ENCODE measurements at places on chromosomes 13 and 19. TPM values are rescaled to one million over a fixed set of nuclear protein-coding genes. Genes with fewer than 3 reads are reported as not detected.

GRCh38 chr19:10729411-10729810 is 11.5 kb downstream of the DNM2 start:
- no peak overlapping the region for H3K27ac ChIP-seq
- no peak for DNase-seq
- no peaks in the 10 kb centered on the region for H3K36me3 ChIP-seq
- H3K27me3 ChIP-seq: no peaks in the 10 kb centered on the region
- no peak overlapping the region for H3K4me3 ChIP-seq
- peaks cover 9% of the 10 kb centered on the region for H3K4me1 ChIP-seq

DNA sequence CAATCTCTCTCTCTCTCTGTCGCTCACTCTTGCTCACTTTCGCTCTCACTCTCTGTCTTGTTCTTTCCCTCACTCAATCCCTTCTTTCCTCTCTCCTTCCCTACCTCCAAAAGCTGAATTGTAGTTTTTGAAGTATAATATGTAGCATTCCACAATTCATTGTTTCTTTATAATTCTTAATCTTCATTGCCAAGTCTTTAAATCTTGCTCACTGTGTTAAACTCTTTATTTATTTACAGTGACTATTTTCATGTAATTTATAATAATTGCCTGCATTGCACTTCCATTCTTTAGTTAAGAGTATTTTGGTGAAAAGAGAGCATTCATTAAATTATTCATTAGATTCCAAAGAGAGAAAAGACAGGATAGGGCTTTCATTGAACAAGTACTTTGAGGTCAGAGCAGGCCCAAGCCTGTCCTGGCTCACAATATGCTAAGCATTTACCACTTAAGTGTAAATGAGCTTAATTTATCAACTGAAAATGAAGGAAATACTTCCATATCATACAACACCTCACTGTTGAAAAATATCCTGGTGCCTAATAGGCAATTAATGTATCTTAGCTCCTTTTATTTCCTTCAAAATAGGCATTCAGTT is 257.4 kb upstream of the SLITRK1 start:
- no peaks in the 10 kb centered on the region for H3K4me1 ChIP-seq
- no peak for DNase-seq
- H3K27me3 ChIP-seq: no peaks in the 10 kb centered on the region

GRCh38 chr19:4186087-4186993 is 3.9 kb downstream of the ANKRD24 start:
- no peaks in the 10 kb centered on the region for H3K36me3 ChIP-seq
- DNase-seq: peak; percentile 70
- peaks cover 3% of the 10 kb centered on the region for H3K4me1 ChIP-seq
- no peaks in the 10 kb centered on the region for H3K27me3 ChIP-seq
- no peak overlapping the region for H3K27ac ChIP-seq
- no peak overlapping the region for H3K4me3 ChIP-seq

GRCh38 chr13:109182777-109183465 is 553.5 kb downstream of the MYO16 start:
- no peak overlapping the region for H3K27ac ChIP-seq
- H3K4me1 ChIP-seq: peaks cover 23% of the 10 kb centered on the region
- no peaks in the 10 kb centered on the region for H3K27me3 ChIP-seq
- H3K4me3 ChIP-seq: no peak overlapping the region

DNA sequence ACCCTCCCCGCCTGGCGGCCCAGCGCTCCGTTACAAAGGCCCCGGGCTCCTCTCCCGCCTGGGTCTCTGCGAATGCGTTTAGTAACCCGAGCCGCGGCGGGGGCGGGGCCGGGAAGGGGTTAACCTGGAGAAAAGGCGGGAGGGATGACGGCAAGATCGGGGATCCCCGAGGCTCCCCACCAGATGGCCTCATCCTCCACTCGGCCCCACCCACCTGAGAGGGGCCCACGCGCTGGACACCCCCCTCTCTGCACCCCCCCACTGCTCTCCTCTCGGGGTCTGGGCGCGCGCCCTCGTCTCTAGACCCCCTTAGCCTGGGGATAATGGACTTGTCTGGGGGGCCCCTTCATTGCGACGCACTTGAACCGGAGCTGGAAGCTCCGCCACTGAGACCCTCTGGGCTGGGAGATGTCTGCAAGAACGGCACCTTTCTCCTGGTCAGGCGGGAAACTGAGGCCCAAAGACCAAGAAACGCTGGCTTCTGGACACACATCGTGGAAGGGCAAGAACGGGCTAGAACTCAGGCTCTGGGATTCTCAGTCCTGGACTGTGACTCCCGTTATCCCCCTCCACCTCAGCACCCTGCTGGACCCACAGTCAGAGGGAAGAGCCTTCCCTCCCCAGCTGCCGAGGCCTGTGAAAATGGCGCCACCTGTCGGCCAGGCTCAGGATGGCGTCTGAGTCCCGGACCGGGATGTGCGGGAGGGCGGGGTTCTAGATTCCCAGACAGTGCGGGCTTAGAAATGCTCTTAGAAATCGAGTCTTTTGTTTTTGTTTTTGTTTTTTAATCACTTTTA is 2.9 kb upstream of the LTBP4 start:
- DNase-seq: peak; percentile 88
- H3K27me3 ChIP-seq: peaks cover 32% of the 10 kb centered on the region
- no peaks in the 10 kb centered on the region for H3K36me3 ChIP-seq
- H3K4me3 ChIP-seq: peak overlapping the region; percentile 30
- no peak overlapping the region for H3K27ac ChIP-seq

DNA sequence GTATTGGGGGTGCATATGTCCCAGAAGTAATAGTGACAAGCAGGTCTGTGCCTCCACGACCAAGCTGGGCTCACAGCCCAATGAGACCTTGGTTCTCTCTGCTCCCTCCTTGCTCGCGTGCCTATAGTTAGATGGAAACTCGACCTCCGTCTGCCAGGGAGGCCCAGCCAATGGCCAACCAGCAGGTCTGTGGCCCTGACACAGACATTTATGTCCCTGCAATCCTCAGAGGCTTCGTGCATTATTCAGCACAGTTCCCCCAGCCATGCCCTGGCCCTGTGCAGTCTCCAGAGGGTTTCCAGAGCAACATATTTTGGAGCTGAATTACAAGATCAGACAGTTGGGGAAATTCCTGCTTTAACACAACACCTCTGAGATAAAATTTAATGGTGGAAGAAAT is 105.1 kb downstream of the UQCRFS1 start:
- H3K4me1 ChIP-seq: no peaks in the 10 kb centered on the region
- H3K27me3 ChIP-seq: peaks cover 7% of the 10 kb centered on the region
- H3K27ac ChIP-seq: no peak overlapping the region
- H3K4me3 ChIP-seq: no peak overlapping the region
- peak; percentile 15 for DNase-seq
- no peaks in the 10 kb centered on the region for H3K36me3 ChIP-seq

DNA sequence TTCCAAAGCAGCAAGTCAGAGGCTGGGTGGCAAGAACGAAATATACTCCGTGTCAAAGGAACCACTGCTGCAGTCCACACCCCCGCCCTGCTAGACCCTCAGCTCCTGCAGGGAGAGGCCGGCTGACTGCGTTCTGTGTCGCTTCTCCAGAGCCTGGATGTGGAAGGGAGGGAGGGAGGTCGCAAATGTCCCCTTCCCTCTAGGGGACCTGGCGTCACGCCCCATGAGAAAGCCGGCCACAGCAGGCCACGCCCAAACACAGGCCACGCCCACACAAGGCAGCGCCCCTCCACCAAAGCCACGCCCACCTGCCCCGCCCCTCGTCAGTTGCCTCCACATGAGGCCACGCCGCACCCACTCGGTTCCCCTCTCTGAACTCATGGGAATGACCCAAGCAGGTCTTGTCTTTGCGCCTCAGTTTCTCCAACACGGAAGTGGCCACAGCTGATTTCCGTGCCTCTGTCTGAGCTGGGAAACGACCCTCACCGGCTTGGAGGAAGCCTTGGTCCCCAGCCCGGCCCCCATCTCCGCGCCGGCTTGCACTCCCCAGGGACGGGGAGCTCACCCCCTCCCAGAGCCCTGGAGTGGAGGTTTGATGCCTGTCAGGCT is 38.4 kb upstream of the TCF3 start:
- peaks cover 36% of the 10 kb centered on the region for H3K27me3 ChIP-seq
- no peaks in the 10 kb centered on the region for H3K36me3 ChIP-seq
- peak; percentile 43 for DNase-seq
- no peak overlapping the region for H3K27ac ChIP-seq

GRCh38 chr13:46683676-46684260 is 113.2 kb downstream of the ESD start:
- no peak overlapping the region for H3K27ac ChIP-seq
- H3K4me1 ChIP-seq: peaks cover 15% of the 10 kb centered on the region
- no peaks in the 10 kb centered on the region for H3K27me3 ChIP-seq
- DNase-seq: no peak
- H3K4me3 ChIP-seq: no peak overlapping the region

DNA sequence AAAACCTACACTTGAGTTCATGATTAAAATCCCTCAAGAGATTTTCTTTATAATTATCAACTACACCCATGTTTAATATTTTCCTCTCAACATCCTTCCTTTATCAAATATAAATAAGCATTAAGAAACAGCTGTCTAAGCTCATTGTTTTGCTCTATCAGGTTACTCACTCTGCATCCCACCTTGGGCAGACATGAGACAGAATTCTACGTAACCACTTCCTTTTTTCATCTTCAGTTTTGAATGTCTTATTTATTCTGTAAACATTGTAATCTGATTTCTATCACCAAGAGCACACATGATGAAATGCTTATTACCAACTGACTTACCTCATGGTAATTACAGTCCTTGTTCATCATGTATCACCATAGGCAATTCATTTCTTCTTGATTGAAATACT is 1256.6 kb upstream of the ATXN8OS start:
- H3K36me3 ChIP-seq: no peaks in the 10 kb centered on the region
- no peak overlapping the region for H3K27ac ChIP-seq
- H3K4me3 ChIP-seq: no peak overlapping the region
- H3K27me3 ChIP-seq: no peaks in the 10 kb centered on the region
- no peak for DNase-seq

GRCh38 chr19:39223703-39224279 is 19.7 kb upstream of the SYCN start:
- H3K27ac ChIP-seq: no peak overlapping the region
- peak; percentile 58 for DNase-seq
- H3K4me3 ChIP-seq: no peak overlapping the region
- H3K4me1 ChIP-seq: no peaks in the 10 kb centered on the region
- H3K36me3 ChIP-seq: no peaks in the 10 kb centered on the region

DNA sequence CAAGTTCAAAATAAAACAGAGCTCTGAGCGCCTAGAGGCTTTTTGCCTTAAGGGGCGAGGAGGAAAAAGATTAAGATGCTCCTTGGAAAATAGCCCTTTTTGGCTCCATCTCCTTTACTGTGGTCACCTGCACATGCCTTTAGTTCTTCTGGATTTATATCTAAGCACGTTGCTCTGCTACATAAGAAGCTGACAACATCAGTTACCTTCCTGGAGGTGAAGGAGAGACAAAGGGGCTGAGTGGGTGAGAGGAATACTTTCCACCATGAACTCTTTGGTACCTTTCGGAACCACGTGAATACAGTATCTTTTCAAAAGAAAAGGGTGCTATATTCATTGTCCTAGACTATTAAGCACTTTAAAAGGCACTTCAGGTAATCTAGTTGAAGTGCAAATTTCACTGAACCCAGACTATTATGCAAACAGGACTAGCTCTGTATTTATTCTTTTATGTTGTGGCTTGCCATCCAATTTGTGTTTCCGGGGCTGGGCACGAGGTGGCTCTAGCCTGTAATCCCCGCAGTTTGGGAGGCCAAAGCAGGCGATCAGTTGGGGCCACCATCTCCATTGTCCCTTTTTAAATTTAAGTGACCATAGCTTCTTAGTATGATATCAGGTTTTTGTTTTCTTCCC is 201.5 kb downstream of the TM9SF2 start:
- H3K4me3 ChIP-seq: no peak overlapping the region
- no peaks in the 10 kb centered on the region for H3K36me3 ChIP-seq
- no peaks in the 10 kb centered on the region for H3K27me3 ChIP-seq

DNA sequence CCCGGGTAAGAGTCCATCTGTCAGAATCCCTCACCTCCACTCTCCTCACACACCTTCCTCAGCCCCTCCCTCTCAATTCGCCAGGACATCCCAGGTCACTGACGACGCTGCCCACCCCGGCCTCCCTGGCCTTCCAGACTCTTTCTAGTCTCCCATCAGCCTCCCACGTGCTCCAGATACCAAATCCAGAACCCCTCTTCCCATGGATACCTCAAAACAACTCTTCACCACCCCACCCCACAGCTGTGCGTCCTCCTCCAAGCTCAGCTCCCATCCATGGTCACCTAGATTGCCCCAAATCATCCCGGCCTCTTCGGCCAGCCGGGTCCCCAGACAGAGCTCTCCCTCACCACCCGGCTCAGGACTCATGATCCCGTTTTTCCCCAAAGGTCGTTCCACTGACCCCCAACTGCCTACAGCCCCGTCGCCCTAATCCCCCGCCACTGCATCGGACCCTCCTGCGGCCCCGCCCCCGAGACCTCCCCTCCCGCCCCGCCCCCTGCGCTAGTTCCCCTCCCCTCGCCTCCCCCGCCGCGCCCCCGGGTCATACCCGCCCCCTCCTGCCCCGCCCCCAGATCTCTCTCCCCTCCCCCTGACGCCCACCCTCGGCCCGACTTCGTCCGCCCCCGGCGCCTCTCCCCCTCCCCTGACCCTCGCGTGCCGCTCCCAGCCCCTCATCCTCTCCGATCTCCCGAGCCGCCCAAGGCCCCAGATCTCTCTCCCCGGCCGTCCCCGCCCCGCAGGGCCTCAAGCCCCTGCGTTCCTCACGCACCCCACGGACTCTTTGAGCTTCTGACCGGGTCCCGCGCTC is 546 bp downstream of the UBXN6 start:
- H3K36me3 ChIP-seq: no peaks in the 10 kb centered on the region
- no peaks in the 10 kb centered on the region for H3K27me3 ChIP-seq
- peak overlapping the region; percentile 94 for H3K27ac ChIP-seq

GRCh38 chr13:28056426-28056825 is 44.0 kb downstream of the FLT3 start:
- H3K4me3 ChIP-seq: no peak overlapping the region
- no peaks in the 10 kb centered on the region for H3K36me3 ChIP-seq
- no peak for DNase-seq

DNA sequence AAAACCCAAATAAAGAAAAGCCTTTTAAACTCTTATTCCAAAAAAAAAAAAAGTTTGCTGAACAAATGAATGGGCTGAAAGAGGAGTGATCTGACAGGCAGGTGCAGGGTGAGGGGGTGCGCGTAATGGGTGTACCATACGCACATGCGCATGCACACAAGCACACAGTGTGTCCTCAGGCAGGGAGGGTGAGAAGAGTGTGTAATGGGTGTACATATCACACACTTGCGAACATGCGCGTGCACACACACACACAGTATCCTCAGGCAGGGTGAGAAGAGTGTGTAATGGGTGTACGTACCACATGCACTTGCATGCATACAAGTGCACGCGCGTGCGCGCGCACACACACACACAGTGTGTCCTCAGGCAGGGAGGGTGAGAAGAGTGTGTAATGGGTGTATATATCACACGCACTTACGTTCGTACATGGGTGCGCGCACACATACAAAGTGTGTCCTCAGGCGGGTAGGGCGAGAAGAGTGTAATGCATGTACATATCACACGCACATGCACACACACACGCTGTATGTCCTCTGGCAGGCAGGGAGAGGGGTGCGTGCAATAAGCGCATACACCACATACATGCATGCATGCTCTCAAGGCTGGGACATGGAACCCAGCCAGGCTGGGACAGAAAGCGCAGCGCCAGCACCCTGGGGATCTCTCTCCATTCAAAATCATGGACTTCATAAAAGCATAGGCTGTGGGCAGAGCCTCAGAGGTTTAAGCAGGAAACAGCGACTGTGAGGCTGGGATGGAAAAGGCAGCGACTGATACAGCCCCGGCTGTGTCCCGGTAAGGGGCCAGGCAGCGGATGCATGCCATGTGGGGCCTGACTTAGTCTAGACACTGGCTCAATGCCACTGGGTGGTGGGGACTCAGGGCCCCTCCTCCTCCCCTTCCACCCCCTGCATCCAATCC is 70.4 kb downstream of the CEBPG start:
- H3K36me3 ChIP-seq: no peaks in the 10 kb centered on the region
- DNase-seq: no peak
- H3K27me3 ChIP-seq: no peaks in the 10 kb centered on the region
- no peak overlapping the region for H3K27ac ChIP-seq

Gene PSG1
- 0.13 TPM for total RNA-seq

Gene OSCAR
- 0.54 TPM for total RNA-seq

Gene PGLYRP1
- total RNA-seq: not detected

Gene ZNF331
- total RNA-seq: 13.9 TPM

Gene NXNL1
- total RNA-seq: not detected

Data from GM23248 (cell line).